ENCODE measurements at places on chromosomes 11 and 22.

- no peak for DNase-seq
These were observed 6.0 kb upstream of the MAPK11 start for GRCh38 chr22:50276143-50276542.

DNA sequence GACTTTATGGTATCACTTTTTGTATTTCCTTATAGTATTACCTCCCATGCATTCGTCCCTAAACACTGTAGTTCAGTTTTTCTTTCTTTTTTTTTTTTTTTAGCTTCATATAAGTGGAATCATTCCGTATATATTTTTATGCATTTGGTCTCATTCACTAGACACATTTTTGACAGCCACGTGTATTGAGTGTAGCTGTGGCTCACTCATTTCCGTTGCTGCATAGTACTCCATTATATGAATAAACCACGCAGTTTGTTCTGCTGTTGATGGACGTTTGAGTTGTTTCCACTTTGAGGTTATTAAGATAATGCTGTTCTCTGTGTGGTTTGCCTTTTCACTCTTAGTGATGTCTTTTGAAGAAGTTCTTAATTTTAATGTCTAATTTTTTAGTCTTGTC is 8.4 kb downstream of the APLP2 start:
- no peak for DNase-seq

GRCh38 chr11:65059959-65060824 is 1.8 kb upstream of the NAALADL1 start:
- DNase-seq, result no peak

- no peak for DNase-seq
These were observed 32.9 kb upstream of the GAL start for GRCh38 chr11:68651208-68651984.

Data from activated CD4-positive, alpha-beta T cell treated with anti-CD3 and anti-CD28 coated beads for 24 hours (primary cell).